ENCODE measurements at places on chromosomes 4 and X. TPM values are rescaled to one million over a fixed set of nuclear protein-coding genes. Genes with fewer than 3 reads are reported as not detected.

MAGED4B gene
- total RNA-seq = 0.50 TPM

DNA sequence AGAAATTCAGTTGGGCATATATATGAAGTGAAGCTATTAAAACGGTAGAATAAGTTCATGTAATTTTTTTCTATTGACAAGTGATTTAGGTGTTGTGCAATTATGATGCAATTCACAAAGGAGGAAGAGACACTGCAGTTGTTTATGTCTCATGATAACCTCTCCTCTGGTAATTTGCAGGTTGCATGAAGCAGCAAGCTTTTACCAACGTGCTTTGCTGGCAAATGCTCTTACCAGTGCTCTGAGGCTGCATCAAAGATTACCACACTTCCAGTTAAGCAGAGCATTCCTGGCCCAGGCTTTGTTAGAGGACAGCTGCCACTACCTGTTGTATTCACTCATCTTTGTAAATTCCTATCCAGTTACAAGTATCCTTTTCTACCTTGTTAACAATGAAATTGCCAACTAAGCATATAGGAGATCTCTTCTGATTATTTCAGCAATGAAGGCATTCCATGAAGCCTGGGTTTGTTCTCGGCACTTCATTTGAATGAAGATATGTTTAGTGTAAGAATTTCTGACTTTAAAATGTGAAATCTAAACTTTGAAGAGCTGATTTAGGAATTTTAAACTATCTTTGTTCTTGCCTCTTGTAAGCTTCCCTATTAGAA, 3.9 kb downstream of the TMEM33 start:
- no peak for DNase-seq

SPANXN3 gene
- not detected for total RNA-seq

DNA sequence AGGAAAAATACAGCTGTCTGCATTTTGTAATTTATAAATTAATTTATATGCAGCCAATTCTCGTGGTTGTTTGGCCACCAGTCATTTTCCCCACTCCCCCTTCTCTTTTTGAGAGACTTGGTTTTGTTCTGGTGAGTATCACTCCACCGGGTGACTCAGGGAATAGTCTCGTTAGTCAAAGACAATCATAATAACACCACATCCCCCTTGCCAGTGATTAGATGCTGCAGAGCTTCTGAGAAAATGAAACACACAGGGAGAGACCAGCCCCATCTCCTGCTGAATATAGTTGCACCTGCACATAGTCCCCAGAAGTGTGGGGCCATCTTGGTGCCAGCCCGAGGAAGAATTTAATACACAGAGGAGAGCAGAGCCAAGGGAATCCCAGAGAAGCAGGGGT, 8.0 kb upstream of the FNIP2 start:
- DNase-seq = no peak

DNA sequence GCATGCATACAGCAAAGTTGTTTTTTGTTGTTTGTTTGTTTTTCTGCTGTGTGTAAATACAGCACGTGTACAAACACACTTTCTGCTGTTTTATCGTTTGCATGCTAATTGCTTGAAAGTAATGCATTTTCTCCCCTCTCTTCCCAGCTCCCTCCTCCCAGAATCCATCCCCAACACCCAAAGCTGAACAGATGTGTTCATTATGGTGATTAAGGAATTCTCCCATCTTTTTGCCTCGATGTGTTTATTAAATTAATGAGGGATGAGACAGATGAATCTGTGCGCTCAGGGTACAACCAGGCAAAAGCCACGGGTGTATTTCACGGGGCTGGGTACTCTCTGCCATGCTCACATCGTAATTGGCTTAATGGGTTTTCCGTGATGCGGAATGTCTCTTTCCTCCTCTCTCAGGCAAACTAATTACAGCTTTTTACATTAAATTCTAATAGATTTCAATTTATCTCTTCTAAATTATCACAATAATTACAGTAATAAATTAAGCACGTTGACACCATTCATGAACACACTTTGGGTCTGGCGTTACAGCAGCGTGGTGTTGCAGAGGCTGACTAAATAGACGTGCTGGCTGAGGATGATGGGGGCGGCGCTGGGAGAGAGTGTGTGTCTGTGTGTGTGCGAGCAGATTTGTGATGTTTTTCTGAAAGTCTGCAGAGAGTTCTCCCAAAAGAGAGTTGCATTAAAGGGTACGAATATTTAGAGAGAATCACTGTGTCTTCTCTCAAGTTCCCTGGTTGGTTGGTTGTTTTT, 117.7 kb downstream of the CRLF2 start:
- no peak for DNase-seq

DDIT4L gene
- 1.8 TPM for total RNA-seq

GBA3 gene
- not detected for total RNA-seq

- no peak for DNase-seq
These were observed 5.5 kb downstream of the GSTCD start for GRCh38 chr4:105714071-105714521.

- DNase-seq = no peak
These were observed 125.4 kb downstream of the PDLIM5 start for GRCh38 chr4:94577136-94577535.

DNA sequence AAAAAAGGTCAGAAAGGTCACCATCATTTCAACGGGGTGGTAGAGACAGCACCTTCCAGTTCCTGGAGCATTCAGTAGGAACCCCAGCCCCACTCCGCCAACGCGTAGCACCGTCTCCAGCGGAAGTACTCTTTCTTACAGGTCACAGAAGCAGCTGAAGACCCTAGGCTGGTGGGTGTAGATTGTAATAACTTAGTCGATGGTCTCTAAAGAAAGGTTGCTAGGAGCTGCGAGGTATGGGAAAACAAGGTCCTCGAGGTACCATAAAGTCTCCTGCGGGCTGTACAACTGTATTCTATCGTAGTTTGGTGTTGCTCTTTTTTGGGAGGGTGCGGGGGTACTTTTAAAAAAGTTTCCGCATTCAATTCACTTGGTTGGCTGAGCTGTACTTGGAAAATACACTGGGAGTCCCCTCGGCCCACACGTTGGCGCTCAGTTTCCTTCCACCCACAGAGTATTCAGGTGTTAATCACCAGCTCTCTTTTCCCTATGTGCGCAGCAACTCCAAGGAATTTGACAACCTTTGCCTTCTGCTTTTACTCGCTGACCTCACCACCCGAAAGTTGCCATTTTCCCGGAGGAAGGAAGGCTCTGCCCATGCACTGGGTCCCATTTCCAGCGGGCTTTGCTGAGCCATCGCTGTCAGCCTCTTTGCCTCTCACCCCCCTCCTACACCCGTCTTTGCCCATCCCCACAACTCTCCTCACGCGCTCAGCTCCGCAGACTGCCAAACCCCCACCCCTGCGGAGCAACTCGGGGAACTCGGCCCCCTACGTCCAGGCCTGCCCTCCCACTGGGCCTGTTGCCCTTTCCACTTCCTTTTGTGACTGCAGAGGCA, 4.8 kb upstream of the SOX3 start:
- DNase-seq = no peak

GRCh38 chr4:169611991-169612870, at the start of gene NEK1:
TSS of gene NEK1 (minus strand) at chr4:169612583. CDS start at chr4:169602630, 9,953 bp downstream.
- peak; percentile 92 for DNase-seq

DNA sequence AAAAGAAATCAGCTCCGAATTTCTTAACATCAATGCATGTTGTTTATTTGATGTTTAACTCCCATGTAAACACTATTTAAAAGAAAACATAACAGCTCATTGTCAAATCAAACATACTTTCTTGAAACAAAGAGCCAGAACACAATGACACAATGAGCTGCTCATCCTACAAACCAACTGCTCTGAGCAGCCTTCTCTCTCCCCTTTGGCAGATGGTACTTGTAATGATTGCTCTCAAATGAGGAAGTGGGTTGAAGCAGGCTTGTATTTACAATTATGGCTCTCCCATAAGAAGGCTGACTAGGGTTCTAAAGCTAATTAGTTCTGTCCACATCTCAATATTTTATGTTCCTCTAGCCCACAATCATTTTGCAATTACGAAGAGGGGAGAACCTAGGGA, 637.8 kb upstream of the ADGRL3 start:
- DNase-seq = no peak

- no peak for DNase-seq
These were observed 86.1 kb downstream of the SYNPO2 start for GRCh38 chr4:118974758-118975157.

- no peak for DNase-seq
These were observed 227.4 kb upstream of the ANKRD50 start for GRCh38 chr4:124939908-124940307.

SLC9B1 gene
- not detected for total RNA-seq

DNA sequence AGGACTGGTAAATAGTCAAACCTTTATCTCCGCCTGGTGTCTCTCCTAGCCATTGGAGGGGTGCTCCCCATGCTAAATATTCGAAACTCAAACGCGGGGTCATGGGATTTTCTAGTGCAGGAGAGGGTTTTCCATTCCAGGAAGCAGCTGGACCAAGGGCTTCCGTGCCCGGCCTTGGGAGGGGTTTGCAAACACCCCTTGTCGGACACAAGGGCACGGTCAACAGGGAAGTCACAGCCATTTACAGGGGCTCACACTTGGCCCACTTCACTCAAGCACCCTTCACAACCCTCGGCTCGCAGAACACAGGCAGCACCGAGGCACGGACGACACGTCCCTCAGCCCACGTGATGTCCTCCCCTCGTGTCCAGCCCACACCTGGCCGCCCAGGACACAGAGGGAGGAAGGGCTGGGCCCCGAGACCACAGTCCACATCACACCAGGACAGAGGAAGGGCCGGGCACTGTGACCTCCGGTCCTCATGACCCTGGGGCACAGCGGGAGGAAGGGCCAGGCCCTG, 10.3 kb upstream of the PLCXD1 start:
- no peak for DNase-seq

GAGE12J gene
- total RNA-seq = not detected

DNA sequence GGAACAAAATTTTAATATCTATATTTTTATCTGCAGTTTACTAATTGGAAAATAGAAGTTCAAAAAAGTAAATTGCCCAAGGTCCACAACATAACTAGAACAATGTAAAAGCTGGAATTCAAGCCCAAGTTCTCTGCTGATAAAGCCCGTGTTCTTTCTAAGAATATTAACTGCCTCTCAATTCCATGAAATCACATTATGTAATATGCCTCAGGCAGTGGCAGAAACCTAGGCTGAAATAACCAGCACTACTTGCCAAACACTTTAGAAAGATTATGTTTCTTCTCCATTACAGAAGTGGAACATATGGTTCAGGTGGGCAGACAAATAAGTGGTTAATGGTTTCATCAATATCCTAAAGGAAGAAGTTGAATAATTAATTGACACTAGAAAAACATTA, 56.7 kb upstream of the ADGRL3 start:
- DNase-seq = no peak

GRCh38 chr4:99573735-99574368, 772 bp upstream of the MTTP start:
- no peak for DNase-seq
